ENCODE measurements at places on chromosomes 11 and 22. TPM values are rescaled to one million over a fixed set of nuclear protein-coding genes. Genes with fewer than 3 reads are reported as not detected.

Gene SHISAL1
- 3.2 TPM for total RNA-seq

Gene MUC5AC
- total RNA-seq, result not detected

Gene IL18BP
- 13.1 TPM for total RNA-seq

Gene C22orf31
- not detected for total RNA-seq

Gene SLC22A6
- not detected for total RNA-seq

Gene SLC25A18
- 6.4 TPM for total RNA-seq

Gene THRSP
- total RNA-seq, result not detected

Gene TH
- total RNA-seq, result not detected

Gene SCARF2
- total RNA-seq, result 3.4 TPM

Gene TCN1
- not detected for total RNA-seq

Gene KCNJ11
- 1.2 TPM for total RNA-seq
